RCC 7860 (cell line): ENCODE measurements at places on chromosomes 2 and 18.
A peak's percentile ranks its signal among the peaks of the same experiment; 100 is the strongest.

DNA sequence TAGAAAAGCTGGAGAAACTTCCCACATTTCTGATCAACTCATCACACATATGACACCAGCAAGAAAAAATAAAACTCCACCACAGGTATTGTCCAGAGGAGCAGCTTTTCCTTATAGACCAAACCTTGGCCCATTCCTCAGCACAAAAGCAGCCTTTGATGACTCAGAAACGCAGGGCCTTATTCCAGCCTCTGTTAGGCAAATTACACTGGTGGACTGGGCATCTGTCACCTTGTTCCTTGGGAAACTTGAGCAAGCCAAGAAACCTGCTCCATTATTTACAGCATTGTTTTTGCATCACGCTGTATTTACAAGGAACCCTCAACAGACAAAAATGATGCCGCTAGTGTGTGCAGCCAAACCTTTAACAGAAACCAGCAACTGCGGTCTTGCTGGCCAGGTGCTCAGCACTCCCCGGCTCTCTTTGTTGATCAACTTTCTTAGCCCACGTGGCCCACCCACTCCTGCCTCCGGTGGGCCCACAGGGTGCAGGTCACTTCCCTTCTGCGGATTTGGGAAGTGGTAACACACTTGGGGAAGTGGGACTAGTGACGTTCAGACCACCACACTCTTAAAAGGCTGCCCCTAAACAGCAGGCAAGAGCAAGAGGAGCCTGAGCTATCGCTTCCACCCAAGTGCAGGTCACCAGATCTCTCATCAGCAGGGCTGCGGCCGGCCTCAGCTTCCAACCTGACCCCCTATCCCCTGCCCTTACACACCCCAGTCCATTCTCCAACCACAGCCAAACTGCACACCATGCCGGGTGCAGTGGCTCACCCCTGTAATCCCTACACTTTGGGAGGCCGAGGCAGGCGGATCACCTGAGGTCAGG lies 1.5 kb downstream of the AP1S3 start:
- DNase-seq: peak; percentile 35

DNA sequence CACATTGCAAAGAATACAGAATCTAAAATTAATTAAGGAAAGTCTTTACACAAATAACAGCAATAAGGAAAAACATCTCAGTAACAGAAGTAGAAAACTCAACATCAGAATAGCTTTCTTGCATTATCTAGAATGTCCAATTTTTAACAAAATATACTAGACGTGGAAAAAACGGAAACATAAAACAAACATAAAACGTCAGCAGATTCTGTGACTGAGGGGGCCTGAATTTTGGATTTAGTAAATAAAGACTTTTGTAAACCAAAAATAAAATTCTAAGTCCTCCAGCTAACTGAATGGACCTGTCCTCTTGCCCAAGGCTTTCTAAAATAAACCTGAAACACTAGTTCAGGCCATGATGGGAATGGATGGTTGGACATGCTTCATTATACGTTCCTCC lies 773.5 kb upstream of the LRRTM1 start:
- no peak for DNase-seq

GRCh38 chr2:170354388-170354787 lies 176.4 kb downstream of the MYO3B start:
- DNase-seq: no peak

DNA sequence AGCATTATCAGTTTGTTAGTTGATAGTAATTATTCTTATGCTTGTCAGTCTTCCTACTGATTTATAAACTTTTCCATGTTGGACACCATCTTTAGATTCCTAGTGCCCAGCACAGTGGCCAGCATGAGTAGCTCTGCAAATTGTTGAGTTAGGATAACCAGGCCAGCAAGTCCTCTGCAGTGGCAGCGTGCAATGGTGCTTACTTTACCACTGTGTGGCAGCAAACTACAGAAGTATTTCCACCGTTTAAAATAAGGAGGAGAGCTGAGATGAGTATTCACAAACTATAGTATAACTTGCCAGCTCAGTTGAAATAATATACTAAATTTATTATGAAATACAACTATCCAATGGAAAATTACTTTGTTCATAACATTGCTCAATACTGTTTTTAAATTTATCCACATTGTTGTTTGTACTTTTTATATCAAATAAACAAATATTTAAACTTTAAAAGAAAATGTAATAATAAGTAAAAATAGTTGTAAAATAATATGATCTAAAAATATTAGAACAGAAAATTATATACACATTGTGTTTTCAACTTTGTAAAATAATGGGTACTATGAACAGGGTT lies 9.3 kb upstream of the THADA start:
- DNase-seq: peak; percentile 27

- DNase-seq: peak; percentile 97
These were observed 38.7 kb downstream of the SDC1 start for GRCh38 chr2:20186078-20186854.

GRCh38 chr2:12313445-12314126 lies 403.1 kb upstream of the TRIB2 start:
- DNase-seq: no peak

DNA sequence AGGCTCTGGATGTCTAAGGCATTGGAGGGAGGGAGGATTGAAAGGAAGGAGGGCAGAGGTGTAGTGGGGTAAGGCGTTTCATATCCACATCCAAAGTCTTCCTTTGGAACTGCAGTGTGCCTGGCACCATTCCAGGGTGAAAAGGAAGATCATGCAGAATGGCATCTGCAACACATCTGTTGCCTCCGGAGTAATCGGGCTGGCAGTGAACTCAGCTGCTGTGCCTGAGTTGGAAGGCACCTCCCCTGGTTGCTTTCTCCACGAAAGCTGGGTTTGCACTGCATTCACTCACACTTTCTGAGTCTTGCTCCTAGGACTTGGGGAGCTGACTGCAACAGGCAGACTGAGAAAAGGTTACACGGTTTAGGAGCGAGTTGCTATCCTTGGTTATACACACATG lies 30.3 kb upstream of the SEC11C start:
- no peak for DNase-seq

- no peak for DNase-seq
These were observed 5.5 kb downstream of the C2orf81 start for GRCh38 chr2:74415762-74416395.
